ENCODE measurements at places on chromosomes 2 and 18. TPM values are rescaled to one million over a fixed set of nuclear protein-coding genes. Genes with fewer than 3 reads are reported as not detected.

DNA sequence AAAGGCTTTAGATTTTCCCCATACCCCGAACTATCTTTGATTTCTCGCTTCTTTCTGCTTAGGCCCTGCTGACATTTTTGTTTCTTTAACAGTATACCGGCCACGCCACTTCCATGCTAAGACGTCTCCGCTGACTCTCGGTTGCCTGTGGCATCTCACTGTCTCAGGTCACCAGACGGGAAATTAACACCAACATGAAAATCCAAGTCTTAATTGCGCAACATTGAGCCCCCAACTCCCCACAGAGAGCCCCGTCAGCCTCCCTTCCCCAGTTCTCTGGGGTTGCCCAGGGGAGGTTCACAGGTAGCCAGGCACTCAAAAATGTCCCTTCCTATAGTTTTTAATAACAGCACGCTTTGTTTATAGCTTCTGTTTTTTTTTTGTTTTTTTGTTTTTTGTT, 30.2 kb downstream of the CD8B2 start:
- H3K36me3 ChIP-seq, result no peaks in the 10 kb centered on the region
- no peak overlapping the region for H3K4me3 ChIP-seq
- DNase-seq, result no peak
- H3K27ac ChIP-seq, result no peak overlapping the region
- no peaks in the 10 kb centered on the region for H3K27me3 ChIP-seq
- peaks cover 4% of the 10 kb centered on the region for H3K4me1 ChIP-seq

DNA sequence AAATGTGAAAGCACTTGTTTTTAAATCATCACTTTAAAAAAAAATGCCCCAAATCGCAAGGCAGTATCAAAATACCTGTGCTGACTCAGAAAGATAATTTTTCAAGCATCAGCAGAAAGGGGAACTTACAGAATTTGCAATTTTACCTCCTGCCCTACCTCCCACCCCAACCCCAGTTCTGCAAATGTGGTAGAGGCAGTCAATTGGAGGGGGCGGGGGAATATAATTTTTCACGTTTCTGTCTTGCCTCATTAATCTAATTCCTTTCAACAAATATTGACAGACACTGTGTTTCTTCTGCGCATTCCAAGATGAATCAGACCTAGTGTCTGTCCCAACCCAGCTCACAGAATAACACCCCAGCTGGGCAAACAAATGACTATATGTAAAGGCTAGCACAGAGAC, 76.8 kb downstream of the ALPK2 start:
- DNase-seq, result no peak
- peaks cover 4% of the 10 kb centered on the region for H3K36me3 ChIP-seq
- H3K4me3 ChIP-seq, result no peak overlapping the region
- H3K27me3 ChIP-seq, result no peaks in the 10 kb centered on the region
- no peak overlapping the region for H3K27ac ChIP-seq

DNA sequence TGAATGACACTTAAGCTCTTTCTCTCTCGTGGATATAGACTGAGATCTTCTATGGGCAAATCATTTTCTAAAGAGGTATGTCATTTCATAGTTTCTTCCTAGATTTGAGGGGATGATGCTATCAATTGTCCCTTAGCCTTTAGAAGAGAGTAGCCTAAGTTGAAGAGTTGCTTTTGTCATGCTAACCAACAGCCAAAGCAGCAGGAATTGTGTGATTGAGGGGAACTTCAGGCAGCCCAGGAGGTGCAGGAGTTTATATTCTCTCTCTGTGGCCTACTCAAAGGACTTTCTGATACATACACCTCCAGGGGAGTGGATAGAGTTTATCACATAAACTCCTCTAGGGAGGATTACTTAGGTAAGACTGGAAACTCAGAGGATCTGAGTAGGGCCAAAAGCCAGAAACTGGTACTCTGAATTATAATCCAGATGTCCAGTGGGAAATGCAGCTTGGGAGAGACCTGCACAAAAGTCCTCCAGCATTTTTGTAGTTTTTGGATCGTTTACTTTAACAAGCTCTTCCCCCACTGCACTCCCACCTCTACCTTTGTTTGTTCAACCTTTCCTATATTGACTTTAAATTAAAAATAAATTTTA, 150.7 kb upstream of the CCDC68 start:
- no peaks in the 10 kb centered on the region for H3K4me1 ChIP-seq
- no peak for DNase-seq
- H3K36me3 ChIP-seq, result no peaks in the 10 kb centered on the region
- H3K27ac ChIP-seq, result no peak overlapping the region

- no peak overlapping the region for H3K27ac ChIP-seq
- H3K36me3 ChIP-seq, result peaks cover 4% of the 10 kb centered on the region
- H3K4me3 ChIP-seq, result no peak overlapping the region
- DNase-seq, result no peak
- H3K27me3 ChIP-seq, result peaks cover 11% of the 10 kb centered on the region
These were observed 38.9 kb downstream of the SETBP1 start for GRCh38 chr18:44719519-44720060.

DNA sequence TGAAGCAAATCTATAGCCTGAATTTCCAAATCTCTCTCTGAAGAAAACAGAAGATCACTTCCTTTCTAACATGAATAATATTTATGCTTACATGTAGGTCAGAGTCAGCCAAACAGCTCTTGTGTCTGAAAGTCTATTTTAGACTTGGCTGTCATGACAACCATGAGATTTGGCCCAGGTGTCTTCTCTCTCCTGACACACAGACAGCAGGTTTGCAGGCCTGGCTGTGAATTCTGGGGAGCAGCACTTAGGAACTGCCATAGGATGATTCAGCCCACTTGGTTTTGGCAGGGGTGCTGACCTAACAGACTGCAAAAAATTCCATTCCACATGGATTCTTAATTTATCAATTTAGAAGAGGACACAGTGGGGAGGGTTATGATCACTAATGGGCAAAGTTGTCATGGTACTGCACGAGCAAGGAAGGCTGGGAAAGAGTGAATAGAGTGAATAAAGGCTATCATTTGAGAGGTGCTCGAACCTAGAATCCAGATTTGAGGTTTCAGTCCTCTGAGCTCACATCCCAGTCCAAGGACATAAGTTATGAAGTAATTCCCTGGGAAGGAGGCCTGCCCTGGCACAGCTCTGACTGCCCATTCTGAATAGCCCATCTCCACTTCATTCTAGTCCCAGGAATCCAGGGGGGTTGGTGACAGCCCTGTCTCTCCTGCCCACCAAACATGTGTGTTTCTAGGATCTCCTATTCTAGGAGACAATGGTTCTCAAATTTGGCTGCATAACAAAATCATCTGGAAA, 453.9 kb upstream of the TRIB2 start:
- H3K4me1 ChIP-seq, result peaks cover 14% of the 10 kb centered on the region
- no peak overlapping the region for H3K27ac ChIP-seq
- no peak for DNase-seq
- no peaks in the 10 kb centered on the region for H3K27me3 ChIP-seq
- H3K4me3 ChIP-seq, result no peak overlapping the region

- DNase-seq, result no peak
- H3K27me3 ChIP-seq, result no peaks in the 10 kb centered on the region
- H3K36me3 ChIP-seq, result no peaks in the 10 kb centered on the region
- H3K4me3 ChIP-seq, result no peak overlapping the region
- H3K4me1 ChIP-seq, result peaks cover 1% of the 10 kb centered on the region
These were observed 7.6 kb upstream of the PLB1 start for GRCh38 chr2:28488083-28488830.

GRCh38 chr2:163878718-163879117, 142.9 kb upstream of the FIGN start:
- H3K27me3 ChIP-seq, result no peaks in the 10 kb centered on the region
- H3K27ac ChIP-seq, result no peak overlapping the region
- no peaks in the 10 kb centered on the region for H3K4me1 ChIP-seq
- H3K36me3 ChIP-seq, result no peaks in the 10 kb centered on the region

DNA sequence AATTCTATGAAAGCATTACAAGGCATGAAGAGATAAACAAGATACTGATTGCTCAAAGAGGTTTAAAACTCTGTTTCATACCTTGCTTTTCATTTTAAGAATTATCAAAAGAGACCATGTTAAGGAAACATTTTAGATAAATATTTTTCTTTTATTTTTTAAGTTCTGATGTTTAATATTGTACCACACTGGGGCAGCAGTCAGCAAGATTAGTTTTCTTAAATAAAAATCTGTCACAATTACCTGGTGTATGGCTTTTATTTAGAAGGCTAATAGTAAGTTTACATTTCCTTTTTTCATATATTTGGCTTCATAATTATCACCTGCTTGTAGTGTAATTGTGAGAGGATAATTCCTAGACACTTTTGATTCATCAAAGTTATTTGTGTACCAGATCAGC, 46.4 kb downstream of the ZNF804A start:
- H3K4me1 ChIP-seq, result no peaks in the 10 kb centered on the region
- no peak for DNase-seq
- no peaks in the 10 kb centered on the region for H3K36me3 ChIP-seq
- no peak overlapping the region for H3K4me3 ChIP-seq
- H3K27me3 ChIP-seq, result no peaks in the 10 kb centered on the region
- no peak overlapping the region for H3K27ac ChIP-seq

IL36B gene
- total RNA-seq, result not detected

C2orf66 gene
- total RNA-seq, result not detected

SP140 gene
- 46.8 TPM for total RNA-seq

NDC80 gene
- total RNA-seq, result 89.7 TPM

Measured in activated naive CD8-positive, alpha-beta T cell treated with anti-CD3 and anti-CD28 coated beads for 36 hours (primary cell).